Naive B cell (primary cell): ENCODE measurements at places on chromosomes 4 and X.

DNA sequence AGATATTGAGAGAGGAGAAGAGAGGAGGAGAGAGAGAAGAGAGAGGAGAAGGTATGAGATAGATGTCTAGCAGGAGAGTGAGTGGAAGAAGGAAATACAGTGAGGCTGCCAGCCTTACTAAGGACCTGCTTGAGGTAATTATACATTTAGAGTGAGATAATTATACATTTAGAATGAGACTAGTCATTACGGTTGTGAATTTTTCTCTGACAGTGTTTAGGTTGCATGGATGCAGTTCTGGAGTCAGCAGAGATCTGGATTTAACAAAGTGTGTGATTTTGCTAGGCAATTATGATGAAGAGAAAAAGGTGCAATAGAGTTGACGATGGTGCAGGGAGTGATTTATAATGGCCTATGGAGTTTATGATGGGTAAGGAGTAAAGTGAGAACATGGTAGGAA lies 187.1 kb upstream of the ARX start:
- no peak for DNase-seq

- no peak for DNase-seq
Measured at GRCh38 chr4:37827030-37827685, 672 bp downstream of the PGM2 start.

DNA sequence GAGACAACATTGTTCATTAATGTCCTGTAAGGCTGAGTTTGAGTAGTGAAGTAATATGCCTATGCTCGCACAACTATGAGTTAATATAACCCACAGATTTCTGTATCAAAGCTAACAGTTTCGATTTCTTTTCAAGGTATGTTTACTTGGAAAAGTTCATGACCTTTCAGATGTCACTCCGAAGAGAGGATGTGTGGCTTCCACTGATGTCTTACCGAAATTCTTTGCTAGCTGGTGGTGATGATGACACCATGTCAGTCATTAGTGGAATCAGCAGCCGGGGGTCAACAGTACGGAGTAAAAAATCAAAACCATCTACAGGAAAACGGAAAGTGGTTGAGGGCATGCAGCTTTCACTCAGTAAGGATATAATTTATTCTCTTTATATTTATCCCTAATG lies 124.9 kb downstream of the STAG2 start:
- no peak for DNase-seq

DNA sequence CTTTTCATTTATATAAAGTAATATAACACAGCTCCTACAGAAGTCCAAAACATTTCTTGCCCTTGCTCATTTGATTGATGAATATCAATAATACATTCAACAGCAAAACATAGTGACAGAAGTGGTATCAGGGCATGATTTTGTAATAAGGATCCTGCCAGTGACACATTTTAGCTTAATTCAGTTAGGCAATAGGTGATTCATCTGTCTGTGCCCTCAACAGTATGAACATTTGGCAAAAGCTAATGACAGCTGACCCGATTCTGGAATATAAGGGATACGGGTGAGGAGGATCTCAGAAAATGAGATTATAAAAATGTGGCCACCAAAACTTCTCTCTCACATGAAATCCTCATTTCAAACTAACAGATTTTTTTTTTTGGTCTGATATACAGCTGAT lies 294.0 kb downstream of the CAMK2D start:
- no peak for DNase-seq

DNA sequence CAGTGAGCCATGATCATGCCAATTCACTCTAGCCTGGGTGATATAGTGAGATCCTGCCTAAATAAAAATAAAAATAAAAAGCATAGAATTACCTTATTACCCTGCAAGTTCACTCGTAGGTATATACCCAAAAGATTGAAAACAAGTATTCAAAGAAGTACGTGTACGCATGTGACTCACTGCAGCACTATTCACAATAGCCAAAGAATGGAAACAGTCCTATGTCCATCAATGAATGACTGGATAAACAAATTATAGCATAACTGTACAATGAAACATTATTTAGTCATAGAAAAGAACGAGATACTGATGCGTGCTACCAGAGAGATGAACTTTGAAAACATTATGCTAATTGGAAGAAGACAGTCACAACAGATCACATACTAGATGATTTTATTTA lies 204.6 kb upstream of the DIAPH2 start:
- no peak for DNase-seq
